ENCODE measurements at places on chromosomes 1 and 21. TPM values are rescaled to one million over a fixed set of nuclear protein-coding genes. Genes with fewer than 3 reads are reported as not detected.

DNA sequence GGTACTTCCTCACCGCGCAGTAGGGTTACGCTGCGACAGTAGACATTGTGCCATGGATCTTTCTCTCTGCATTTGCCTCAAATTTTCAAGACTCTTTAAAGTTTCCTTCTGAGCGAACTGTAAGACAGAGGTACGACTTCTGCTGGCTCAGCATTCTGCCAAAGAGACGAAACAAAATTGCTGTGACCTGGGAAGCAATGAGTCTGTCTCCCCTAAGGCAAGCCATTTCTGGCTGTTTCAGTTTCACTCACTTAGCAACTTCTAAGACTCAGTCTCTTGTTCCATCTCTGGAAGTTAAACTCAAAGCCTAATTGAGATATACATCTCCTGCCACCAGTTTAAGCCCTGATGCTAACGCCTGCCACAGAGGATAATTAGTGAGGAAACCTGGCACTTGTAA, 510.9 kb upstream of the DAB1 start:
- no peak for DNase-seq

GRCh38 chr1:226625832-226626576, 77.4 kb downstream of the STUM start:
- DNase-seq, result no peak

- no peak for DNase-seq
Observed at GRCh38 chr1:200872446-200873115, at the start of gene GPR25. TSS of gene GPR25 (plus strand) at chr1:200872981. CDS start at chr1:200873038, 57 bp downstream.

DNA sequence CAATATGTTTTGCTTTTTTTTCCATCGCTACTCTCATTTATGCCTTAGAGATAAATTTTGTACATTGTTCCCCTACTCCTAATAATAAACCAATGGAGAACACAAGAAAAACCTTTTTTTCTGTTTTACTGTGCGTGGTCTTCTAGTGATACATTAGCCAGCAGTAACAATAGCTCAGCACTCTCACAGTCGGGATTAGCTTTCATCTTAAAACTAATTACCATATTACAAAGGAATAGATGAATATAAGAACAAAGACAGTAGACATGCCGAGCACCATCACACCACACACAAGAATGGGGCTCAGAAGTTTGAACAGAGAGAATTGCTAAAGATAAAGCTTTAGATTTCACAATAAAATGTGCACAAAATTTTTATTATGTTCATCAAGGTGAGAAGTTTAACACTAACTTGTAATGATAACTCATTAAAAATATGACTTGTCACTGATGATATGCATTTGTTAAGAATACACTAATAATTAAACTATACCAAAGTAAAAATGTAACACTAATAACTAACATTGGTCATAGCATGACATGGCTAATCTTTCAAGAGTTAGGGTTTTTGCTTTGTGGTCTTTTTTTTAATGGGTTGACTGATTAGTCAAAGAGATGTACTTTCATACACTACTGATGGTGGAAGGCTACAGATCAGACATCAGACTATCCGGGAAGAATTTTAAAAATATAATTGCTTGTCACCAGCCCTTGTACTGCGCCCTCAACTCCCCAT, 61.8 kb downstream of the EXTL2 start:
- DNase-seq, result no peak

GRCh38 chr1:56139836-56140235, 439.5 kb downstream of the PLPP3 start:
- DNase-seq, result peak; percentile 65

- no peak for DNase-seq
Observed at GRCh38 chr1:2232916-2233438, 4.9 kb downstream of the SKI start.

GRCh38 chr1:54010415-54011117, 7.4 kb downstream of the LDLRAD1 start:
- DNase-seq, result no peak

DNA sequence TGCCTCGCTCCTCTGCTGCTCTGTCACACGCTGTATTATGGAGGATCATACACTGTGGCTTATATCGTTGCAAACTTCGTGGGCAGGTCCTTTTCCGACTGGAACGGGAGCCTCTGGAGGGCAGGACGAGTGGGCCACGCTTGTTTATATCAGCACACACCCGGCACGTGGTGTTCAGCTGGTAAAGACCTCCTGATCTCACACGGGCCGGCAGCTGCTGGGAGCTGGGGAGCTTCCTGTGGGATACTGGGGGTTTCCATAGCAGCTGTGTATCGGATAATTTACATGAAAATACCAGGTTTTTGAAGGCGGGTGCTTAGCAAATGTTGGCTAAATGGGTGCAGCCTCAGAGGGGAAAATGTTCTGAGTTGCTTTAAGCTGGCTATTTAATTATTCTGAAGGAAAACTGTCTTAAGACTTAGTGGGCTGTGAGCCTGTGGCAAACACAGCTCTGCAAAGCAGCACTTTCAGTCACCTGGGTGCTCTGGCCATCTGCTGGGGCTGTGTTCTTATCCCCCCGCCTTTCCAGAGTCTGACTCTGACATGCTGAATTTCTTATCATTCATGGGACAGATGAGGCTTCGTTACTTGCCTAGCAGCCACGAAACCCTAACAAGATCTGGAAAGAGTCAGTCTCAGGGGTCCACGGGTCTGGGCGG, 103.6 kb upstream of the GCLM start:
- no peak for DNase-seq

- DNase-seq, result peak; percentile 31
Observed at GRCh38 chr1:93014168-93014567, 52.9 kb upstream of the DIPK1A start.

DNA sequence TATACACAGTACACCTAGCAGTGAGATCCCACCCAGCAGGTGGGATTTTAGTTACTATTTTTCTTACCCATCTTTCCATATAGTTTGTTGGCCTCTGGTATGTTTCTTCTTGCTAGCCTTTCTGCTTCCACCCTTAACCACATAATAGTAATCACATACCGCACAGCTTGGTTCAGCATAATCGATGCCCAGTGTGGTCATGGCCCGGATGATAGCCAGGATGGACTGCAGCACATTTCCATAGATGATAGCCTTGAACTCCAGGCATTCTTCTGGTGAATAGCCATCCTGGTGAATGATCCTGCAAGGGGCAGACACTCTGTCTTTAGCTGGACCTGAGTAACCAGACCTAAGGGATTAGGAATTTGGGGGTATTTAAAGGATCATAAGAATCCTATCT, 9.5 kb downstream of the GNAT2 start:
- DNase-seq, result peak; percentile 9

- DNase-seq, result peak; percentile 62
Observed at GRCh38 chr1:202794051-202794740, 14.0 kb downstream of the KDM5B start.

GRCh38 chr1:67700692-67701410, 15.8 kb downstream of the GADD45A start:
- peak; percentile 99 for DNase-seq

- DNase-seq, result no peak
Observed at GRCh38 chr1:71502006-71502405, 421.2 kb upstream of the ZRANB2 start.

GRCh38 chr1:53025034-53025768, 36.8 kb upstream of the PODN start:
- peak; percentile 85 for DNase-seq

- no peak for DNase-seq
Observed at GRCh38 chr1:175477786-175478185, 265.6 kb downstream of the TNR start.

DNA sequence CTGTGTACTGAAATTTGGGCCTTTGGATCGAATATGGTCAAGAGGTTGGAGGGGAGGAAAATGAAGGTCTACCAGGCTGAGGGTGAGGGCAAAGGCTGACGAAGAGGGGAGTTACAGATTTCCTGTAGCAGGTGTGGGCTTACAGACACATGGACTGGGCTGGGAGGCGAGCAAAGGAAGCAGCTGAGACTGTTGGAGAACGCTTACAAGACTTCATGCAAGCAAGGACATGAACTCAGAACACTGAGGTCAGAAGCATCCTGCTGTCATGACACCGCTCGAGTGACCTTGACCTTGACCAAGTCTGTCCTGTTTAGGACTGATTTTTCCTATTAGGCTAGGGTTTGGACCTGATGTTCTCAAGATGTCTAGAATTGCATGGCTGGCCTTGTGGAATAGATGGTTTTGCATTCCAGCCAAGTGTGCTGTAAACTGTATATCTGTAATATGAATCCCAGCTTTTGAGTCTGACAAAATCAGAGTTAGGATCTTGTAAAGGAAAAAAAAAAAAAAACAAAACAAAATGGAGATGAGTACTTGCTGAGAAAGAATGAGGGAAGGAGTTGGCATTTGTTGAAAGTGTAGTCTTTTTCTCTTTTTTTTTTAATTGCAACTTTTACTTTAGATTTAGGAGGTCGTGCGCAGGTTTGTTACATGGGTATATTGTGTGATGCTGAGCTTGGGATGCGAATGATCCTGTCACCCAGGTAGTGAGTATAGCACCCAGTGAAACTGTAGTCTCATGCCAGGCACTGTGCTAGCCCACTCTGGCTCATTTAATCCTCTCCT, 5.8 kb downstream of the ELF3 start:
- DNase-seq, result peak; percentile 30

GRCh38 chr1:212234431-212235395, 50.5 kb upstream of the PPP2R5A start:
- peak; percentile 95 for DNase-seq

GRCh38 chr1:219564109-219564508, 48.8 kb downstream of the ZC3H11B start:
- DNase-seq, result no peak

DNA sequence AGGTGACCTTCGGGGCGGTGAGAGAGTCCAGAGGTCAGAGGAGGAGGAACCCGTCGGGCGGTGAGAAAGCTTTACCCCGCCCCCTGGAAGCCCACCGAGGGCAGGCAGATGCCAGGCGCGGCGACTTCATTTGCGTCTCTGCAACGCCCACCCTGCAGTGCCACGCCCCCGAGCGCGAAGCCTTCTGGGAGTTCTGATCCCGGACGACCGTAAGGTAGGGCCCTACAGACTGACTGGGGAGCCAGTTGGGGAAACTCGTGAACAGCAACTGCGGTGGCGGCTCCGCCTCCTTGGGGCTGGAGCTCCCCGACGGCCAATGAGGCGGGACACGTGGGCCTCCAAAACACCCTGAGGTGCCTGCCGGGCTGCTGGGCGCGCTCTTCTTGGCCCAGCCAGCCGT, 46.0 kb upstream of the EDARADD start:
- DNase-seq, result no peak

GRCh38 chr1:184242507-184242943, 144.3 kb upstream of the C1orf21 start:
- DNase-seq, result peak; percentile 43

GRCh38 chr21:29386803-29387202, 88.1 kb downstream of the BACH1 start:
- no peak for DNase-seq

- DNase-seq, result no peak
Observed at GRCh38 chr1:40810927-40811326, 27.3 kb downstream of the KCNQ4 start.

DNA sequence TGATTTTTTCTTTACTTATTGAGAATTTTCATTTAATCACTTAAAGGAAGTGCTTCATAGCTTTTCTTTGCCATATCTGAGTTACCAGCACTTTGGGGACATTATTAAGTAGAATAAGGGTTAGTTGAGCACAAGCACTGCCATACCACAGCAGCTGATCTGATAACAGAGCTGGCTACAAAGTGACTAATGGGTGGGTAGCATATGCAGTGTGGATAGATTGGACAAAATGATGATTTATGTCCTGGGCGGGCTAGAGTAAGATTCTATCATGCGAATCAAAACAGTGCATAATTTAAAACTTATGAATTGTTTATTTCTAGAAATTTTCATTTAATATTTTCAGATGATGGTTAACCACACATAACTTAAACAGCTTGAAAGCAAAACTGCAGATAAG, 102.2 kb upstream of the SNX7 start:
- DNase-seq, result peak; percentile 12

GRCh38 chr1:183096894-183097293, 73.7 kb downstream of the LAMC1 start:
- no peak for DNase-seq

DNA sequence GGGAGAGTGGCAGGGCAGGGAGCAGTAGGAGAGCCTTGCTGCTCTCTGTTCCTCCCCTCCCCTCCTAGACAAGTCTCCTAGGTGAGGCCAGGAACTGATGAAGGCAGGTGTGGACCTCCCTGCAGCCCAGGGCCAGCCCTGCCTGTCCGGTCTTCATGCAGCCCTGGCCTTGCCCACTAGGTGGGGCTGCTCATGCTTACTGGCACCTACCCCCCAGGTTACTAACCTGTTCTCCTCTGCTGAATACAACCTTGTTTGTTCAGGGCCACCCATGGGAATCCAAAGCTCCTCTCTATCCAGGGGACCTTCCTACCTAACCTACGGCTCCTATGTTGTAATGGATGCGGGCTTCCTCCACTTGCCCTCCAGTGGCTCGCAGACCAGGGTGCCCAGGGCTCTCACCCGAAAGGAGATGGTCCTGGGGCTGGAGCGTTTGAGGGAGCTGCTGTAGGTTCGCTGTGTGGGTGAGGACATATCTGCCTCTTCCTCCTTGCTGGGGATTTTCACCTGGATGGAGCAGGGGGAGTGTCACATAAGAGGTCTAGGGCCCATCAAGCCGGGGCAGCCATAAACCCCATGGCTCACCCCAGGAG, 7.9 kb upstream of the TNNT2 start:
- DNase-seq, result peak; percentile 47

- DNase-seq, result no peak
Observed at GRCh38 chr1:168148916-168149315, 12.2 kb upstream of the GPR161 start.

GRCh38 chr1:193960499-193960898, 774.1 kb upstream of the B3GALT2 start:
- DNase-seq, result no peak

GRCh38 chr21:31064803-31065202, 26.5 kb upstream of the KRTAP19-8 start:
- DNase-seq, result no peak

GRCh38 chr1:173276922-173277800, 70.0 kb upstream of the TNFSF4 start:
- DNase-seq, result no peak

- DNase-seq, result no peak
Observed at GRCh38 chr1:197285526-197286205, 17.6 kb downstream of the CRB1 start.

Gene PPFIA4
- total RNA-seq, result 2.5 TPM

Gene VANGL2
- 0.34 TPM for total RNA-seq

Gene PLD5
- not detected for total RNA-seq

Gene LCE6A
- total RNA-seq, result not detected

Gene AIRE
- not detected for total RNA-seq

Gene ZFP69B
- 2.5 TPM for total RNA-seq

Gene ANKRD65
- total RNA-seq, result 0.17 TPM

Gene NBPF6
- not detected for total RNA-seq

Gene ACTL8
- 0.39 TPM for total RNA-seq

Gene HJV
- not detected for total RNA-seq

Gene SLC30A10
- total RNA-seq, result not detected

Gene PRAMEF9
- total RNA-seq, result not detected

Gene LCE1E
- total RNA-seq, result not detected

Gene KCNQ4
- 0.05 TPM for total RNA-seq

Gene RGS13
- total RNA-seq, result 0.20 TPM

Gene MXRA8
- total RNA-seq, result 0.25 TPM

Gene CFH
- total RNA-seq, result 58.0 TPM

Gene MSH4
- not detected for total RNA-seq
